Naive thymus-derived CD8-positive, alpha-beta T cell (primary cell): ENCODE measurements at places on chromosomes 2 and 18. TPM values are rescaled to one million over a fixed set of nuclear protein-coding genes. Genes with fewer than 3 reads are reported as not detected.

- peaks cover 12% of the 10 kb centered on the region for H3K36me3 ChIP-seq
- no peaks in the 10 kb centered on the region for H3K4me1 ChIP-seq
- H3K27ac ChIP-seq = no peak overlapping the region
- peaks cover 6% of the 10 kb centered on the region for H3K27me3 ChIP-seq
Observed at GRCh38 chr18:9867071-9867594, 18.6 kb upstream of the TXNDC2 start.

DNA sequence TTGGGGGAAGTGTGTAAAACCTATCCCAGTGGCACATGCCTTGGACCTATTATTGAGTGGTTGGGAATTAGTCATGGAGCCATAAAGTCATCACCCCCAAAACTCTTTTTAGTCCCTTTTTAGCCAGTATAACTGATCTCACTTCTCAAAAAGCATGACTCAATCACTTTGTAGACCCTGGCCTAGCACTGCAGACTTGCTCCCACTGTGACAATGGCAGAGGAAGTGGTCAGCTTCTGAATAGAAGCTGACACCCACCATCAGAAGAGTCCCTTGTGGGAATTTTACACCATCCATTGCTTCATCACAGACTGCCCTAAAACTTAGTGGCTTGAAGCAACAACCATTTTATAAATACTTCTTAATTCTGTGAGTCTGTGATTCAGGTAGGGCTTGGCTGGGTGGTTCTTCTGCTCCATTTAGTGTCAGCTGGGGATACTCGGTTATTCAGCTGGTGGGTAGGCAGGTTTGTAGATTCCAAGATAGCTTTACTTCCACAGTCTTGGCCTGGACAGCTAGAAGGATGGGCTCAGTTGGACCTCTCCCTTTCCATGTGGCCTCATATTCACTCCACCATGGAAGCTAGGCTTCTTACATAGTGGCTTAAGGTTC lies 10.8 kb upstream of the ITGA6 start:
- no peak for DNase-seq
- no peak overlapping the region for H3K27ac ChIP-seq
- H3K4me1 ChIP-seq = no peaks in the 10 kb centered on the region
- H3K36me3 ChIP-seq = no peaks in the 10 kb centered on the region
- peaks cover 17% of the 10 kb centered on the region for H3K27me3 ChIP-seq

DNA sequence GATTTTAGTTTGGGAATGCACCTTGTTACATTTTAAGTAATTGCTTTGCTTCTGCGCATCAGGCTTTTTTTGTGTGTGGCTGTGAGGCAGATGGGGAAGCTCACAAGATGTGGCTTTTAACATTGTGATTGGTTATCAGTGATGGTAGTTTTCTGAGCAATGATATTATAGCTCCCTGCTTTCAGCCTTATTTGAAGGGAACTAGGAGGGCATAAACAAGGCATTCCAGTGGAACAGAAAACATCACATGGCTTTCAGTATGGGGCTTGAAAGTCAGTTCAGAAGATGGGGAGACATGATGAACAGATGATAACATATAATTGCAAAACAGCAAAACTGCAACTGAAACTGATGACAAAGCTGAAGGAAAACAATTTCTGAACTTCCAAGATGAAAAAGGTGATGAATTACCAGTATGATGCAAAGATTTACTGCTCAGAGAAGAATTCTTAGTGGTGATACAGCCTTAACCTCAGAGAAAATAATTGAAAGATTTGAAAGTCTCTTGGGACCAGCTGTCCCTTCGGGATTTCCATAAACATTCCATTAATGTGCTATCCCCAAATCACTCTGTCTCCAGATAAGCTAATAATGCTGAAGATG lies 439.7 kb downstream of the RND3 start:
- H3K4me3 ChIP-seq = no peak overlapping the region
- no peaks in the 10 kb centered on the region for H3K4me1 ChIP-seq
- no peak for DNase-seq
- H3K36me3 ChIP-seq = peaks cover 1% of the 10 kb centered on the region
- no peaks in the 10 kb centered on the region for H3K27me3 ChIP-seq

The MYO7B gene
- 0.58 TPM for total RNA-seq

- H3K27ac ChIP-seq = no peak overlapping the region
- H3K4me1 ChIP-seq = no peaks in the 10 kb centered on the region
- no peaks in the 10 kb centered on the region for H3K27me3 ChIP-seq
- DNase-seq = no peak
- peaks cover 30% of the 10 kb centered on the region for H3K36me3 ChIP-seq
Observed at GRCh38 chr2:25497918-25498407, 156.2 kb upstream of the DNMT3A start.

- H3K27ac ChIP-seq = no peak overlapping the region
- H3K4me3 ChIP-seq = no peak overlapping the region
- no peak for DNase-seq
- no peaks in the 10 kb centered on the region for H3K4me1 ChIP-seq
Observed at GRCh38 chr18:39053571-39053970, 1488.0 kb upstream of the CELF4 start.

The MAB21L4 gene
- total RNA-seq = not detected
